ENCODE measurements at places on chromosomes 1 and 21. TPM values are rescaled to one million over a fixed set of nuclear protein-coding genes. Genes with fewer than 3 reads are reported as not detected.

The PADI2 gene
- 2.2 TPM for total RNA-seq

The KLF17 gene
- 0.16 TPM for total RNA-seq

The CTH gene
- 3.7 TPM for total RNA-seq

DNA sequence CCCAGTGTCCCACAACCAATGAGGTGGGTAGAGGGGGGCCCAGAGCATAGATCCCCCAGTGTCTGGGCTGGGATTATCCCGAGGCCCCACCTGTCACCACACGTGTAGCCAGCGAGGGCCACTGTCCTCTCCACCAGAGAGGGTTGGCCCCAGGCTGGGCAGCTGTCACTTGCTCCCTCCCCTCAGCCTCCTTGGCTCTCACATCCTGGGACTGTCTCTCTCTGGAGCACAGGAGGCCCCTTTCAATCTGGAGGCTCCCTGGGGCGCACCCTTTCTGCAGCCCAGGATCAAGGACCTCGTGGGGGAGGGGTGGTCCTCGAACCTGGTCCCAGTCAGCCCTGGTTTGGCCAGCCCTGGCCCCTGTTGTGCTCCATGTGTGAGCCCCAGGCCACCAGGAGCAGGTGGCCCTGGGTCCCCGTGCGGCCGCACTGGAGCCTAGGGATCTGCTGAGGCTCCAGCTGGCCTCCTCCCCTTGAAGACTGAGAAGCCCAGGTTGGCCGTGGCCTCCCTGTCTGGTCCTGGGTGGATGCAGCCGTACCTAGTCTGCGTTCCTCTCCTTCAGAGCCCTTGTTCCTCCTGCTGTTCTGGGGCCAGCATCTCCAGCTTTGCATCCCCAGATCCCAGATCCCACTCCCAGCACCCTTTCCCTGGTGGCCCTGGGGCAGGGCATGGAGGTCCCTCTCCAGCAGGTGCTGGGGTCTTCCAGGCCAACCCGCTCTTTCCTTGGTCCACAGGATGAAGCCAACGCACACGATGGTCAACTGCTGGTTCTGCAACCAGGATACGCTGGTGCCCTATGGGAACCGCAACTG lies 6.7 kb downstream of the TMEM201 start:
- DNase-seq: peak; percentile 70
- H3K4me3 ChIP-seq: no peak overlapping the region
- no peak overlapping the region for H3K27ac ChIP-seq
- no peaks in the 10 kb centered on the region for H3K27me3 ChIP-seq
- H3K36me3 ChIP-seq: no peaks in the 10 kb centered on the region

DNA sequence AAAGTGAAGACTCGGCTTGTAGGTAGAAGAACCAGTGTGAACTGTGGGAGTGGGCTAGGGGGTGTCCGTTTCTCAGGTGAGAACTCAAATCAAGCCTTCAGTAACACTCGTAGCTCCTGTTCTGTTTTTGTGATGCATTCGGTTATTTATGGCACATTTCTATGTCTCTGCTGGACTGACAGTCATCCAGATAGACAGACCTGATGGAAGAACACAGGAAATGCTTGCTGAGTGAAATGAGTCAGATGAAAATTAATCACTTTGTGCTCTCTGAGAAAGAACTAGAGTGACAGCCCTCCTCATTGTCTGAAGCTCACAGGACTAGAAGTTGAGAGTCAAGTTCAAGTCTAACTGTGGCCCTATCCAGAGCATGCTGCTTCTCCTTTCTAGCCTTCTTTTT lies 360.1 kb upstream of the PLXNA2 start:
- peaks cover 5% of the 10 kb centered on the region for H3K4me1 ChIP-seq
- no peak overlapping the region for H3K27ac ChIP-seq
- H3K4me3 ChIP-seq: no peak overlapping the region
- no peak for DNase-seq

- H3K36me3 ChIP-seq: no peaks in the 10 kb centered on the region
- H3K4me3 ChIP-seq: no peak overlapping the region
- no peaks in the 10 kb centered on the region for H3K4me1 ChIP-seq
- no peaks in the 10 kb centered on the region for H3K27me3 ChIP-seq
- DNase-seq: no peak
These were observed 150.6 kb upstream of the RUNX1 start for GRCh38 chr21:35199733-35200015.

DNA sequence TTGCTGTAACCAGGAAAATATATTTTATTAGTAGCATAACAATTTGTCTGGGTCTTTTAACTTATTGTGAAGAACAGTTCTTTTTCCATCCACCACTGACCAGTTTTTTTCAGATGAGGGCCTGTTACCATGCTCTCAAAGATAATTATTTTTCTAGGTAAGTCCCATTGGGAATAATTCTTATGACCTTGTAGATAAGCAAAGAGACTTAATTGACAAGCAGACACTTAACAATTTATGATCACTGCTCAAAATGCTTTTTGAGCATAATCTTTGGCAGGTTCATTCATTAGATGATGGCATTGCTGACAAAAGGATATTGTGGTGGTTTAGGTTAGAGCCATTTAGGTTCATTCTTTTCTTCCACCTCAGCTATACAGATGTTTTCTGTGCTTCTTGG lies 6.6 kb downstream of the SNX27 start:
- no peaks in the 10 kb centered on the region for H3K36me3 ChIP-seq
- H3K27ac ChIP-seq: no peak overlapping the region
- H3K27me3 ChIP-seq: no peaks in the 10 kb centered on the region
- H3K4me3 ChIP-seq: no peak overlapping the region
- DNase-seq: no peak

GRCh38 chr1:150720703-150721102 lies at the start of gene HORMAD1:
TSS of gene HORMAD1 (minus strand) at chr1:150720895. CDS start at chr1:150719505, 1,390 bp downstream.
- DNase-seq: no peak
- no peaks in the 10 kb centered on the region for H3K36me3 ChIP-seq
- no peaks in the 10 kb centered on the region for H3K4me1 ChIP-seq
- H3K27me3 ChIP-seq: no peaks in the 10 kb centered on the region

The BCL2L15 gene
- 0.36 TPM for total RNA-seq

GRCh38 chr1:87806379-87807094 lies 477.9 kb downstream of the LMO4 start:
- no peaks in the 10 kb centered on the region for H3K36me3 ChIP-seq
- DNase-seq: no peak
- no peaks in the 10 kb centered on the region for H3K4me1 ChIP-seq
- H3K27ac ChIP-seq: peak overlapping the region; percentile 43
- no peaks in the 10 kb centered on the region for H3K27me3 ChIP-seq
- H3K4me3 ChIP-seq: peak overlapping the region; percentile 8

The C1orf74 gene
- 1.6 TPM for total RNA-seq

DNA sequence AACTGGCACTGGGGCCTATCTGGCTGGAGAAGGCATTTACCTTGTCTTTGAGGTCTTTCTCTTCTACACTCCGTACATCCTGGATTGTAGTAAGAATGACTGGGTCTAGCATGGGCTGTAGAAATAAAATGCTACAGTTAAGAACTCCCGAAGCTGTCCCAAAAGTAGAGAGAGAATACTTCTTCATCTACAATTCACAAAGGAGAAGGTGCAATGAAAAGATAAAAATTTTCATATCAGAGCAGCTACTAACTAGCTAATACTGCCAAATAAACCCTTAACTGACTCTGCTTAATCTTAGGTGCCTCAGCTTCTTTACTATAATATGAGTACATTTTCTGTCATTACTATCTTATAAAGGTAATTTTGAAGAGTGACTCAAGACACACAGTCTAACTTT lies 55.6 kb downstream of the USP24 start:
- H3K4me3 ChIP-seq: no peak overlapping the region
- H3K36me3 ChIP-seq: peaks cover 3% of the 10 kb centered on the region
- no peak for DNase-seq
- no peaks in the 10 kb centered on the region for H3K27me3 ChIP-seq
- no peak overlapping the region for H3K27ac ChIP-seq
- no peaks in the 10 kb centered on the region for H3K4me1 ChIP-seq

GRCh38 chr1:235902677-235903542 lies 36.2 kb upstream of the LYST start:
- H3K36me3 ChIP-seq: no peaks in the 10 kb centered on the region
- no peak overlapping the region for H3K4me3 ChIP-seq
- H3K27ac ChIP-seq: no peak overlapping the region
- no peaks in the 10 kb centered on the region for H3K4me1 ChIP-seq
- H3K27me3 ChIP-seq: no peaks in the 10 kb centered on the region

DNA sequence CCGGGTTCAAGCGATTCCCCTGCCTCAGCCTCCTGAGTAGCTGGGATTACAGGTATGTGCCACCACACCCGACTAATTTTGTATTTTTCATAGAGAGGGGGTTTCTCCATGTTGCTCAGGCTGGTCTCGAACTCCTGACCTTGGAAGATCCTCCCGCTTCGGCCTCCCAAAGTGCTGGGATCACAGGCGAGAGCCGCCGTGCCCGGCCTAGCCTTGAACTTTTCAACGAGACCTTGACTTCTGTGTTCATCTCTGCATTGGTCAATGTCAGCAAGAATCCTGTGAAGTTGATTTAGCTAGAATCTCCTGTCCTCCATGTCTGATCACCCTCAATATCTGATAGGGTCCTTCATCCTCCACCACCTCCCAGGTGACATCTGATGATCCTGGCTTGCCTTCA lies 11.4 kb upstream of the CNR2 start:
- no peaks in the 10 kb centered on the region for H3K4me1 ChIP-seq
- H3K4me3 ChIP-seq: no peak overlapping the region
- H3K27me3 ChIP-seq: no peaks in the 10 kb centered on the region
- H3K36me3 ChIP-seq: no peaks in the 10 kb centered on the region
- H3K27ac ChIP-seq: no peak overlapping the region

DNA sequence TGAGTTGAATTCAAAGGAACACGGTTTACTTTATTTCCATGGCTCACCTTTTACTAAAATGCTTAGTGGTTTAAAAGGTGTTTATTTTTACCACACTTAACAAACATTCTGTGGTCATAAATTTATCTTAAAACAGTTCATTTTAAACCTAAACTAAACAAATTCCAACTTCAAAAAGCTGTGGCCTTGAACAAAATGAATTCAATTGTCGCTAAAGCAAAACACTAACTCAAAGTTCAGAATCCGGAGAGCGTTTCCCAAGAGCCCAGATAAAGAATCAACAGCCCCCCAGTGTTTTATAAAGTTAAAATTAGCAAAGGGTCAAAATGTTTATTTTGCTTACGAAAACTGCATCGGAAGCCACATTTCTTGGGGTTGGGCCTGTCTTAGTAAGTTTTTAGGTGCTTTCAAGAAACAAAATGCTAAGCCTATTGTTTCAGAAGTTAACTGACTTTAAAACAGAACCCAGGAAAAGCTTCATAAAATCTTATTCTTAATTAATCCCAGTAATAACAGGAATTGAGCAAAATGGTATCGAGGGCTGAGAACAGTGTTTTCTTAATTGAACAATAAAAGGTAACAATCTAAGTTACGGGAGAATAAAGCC lies 1.3 kb downstream of the PUM1 start:
- no peak for DNase-seq
- no peaks in the 10 kb centered on the region for H3K27me3 ChIP-seq
- H3K4me1 ChIP-seq: no peaks in the 10 kb centered on the region
- no peak overlapping the region for H3K27ac ChIP-seq
- peak overlapping the region; percentile 78 for H3K4me3 ChIP-seq
- no peaks in the 10 kb centered on the region for H3K36me3 ChIP-seq

- H3K27me3 ChIP-seq: no peaks in the 10 kb centered on the region
- DNase-seq: no peak
- no peak overlapping the region for H3K4me3 ChIP-seq
- H3K4me1 ChIP-seq: no peaks in the 10 kb centered on the region
- no peaks in the 10 kb centered on the region for H3K36me3 ChIP-seq
These were observed 10.3 kb downstream of the LCE4A start for GRCh38 chr1:152718238-152718637.

DNA sequence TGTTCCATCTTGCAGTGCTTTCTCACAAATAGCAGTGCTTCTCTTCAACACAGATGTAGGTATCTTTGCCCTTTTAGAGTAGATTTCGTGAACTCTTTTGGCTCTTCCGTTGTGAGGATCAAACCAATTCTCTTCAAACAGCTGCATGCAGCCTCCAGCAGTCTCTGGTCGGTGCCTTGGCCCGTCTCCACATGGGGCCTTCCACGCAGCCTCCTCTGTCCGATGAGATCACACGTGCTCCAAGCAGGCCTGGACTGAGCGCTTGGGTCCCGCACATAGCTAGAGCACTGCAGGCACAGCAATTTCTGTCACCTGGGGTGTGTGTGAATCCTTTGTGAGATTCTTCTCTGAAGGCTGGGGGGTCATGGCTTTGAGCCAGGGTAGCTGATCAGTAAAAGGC lies 82.8 kb upstream of the KCNE2 start:
- DNase-seq: no peak
- H3K27ac ChIP-seq: no peak overlapping the region
- no peaks in the 10 kb centered on the region for H3K27me3 ChIP-seq
- no peak overlapping the region for H3K4me3 ChIP-seq
- H3K36me3 ChIP-seq: no peaks in the 10 kb centered on the region

- no peaks in the 10 kb centered on the region for H3K36me3 ChIP-seq
- H3K27ac ChIP-seq: no peak overlapping the region
- no peak overlapping the region for H3K4me3 ChIP-seq
- H3K27me3 ChIP-seq: no peaks in the 10 kb centered on the region
- DNase-seq: no peak
These were observed 97.1 kb downstream of the CNIH3 start for GRCh38 chr1:224713228-224713627.

- no peaks in the 10 kb centered on the region for H3K4me1 ChIP-seq
- H3K27ac ChIP-seq: no peak overlapping the region
- DNase-seq: no peak
- H3K4me3 ChIP-seq: no peak overlapping the region
These were observed 27.9 kb upstream of the BATF3 start for GRCh38 chr1:212727386-212728181.

DNA sequence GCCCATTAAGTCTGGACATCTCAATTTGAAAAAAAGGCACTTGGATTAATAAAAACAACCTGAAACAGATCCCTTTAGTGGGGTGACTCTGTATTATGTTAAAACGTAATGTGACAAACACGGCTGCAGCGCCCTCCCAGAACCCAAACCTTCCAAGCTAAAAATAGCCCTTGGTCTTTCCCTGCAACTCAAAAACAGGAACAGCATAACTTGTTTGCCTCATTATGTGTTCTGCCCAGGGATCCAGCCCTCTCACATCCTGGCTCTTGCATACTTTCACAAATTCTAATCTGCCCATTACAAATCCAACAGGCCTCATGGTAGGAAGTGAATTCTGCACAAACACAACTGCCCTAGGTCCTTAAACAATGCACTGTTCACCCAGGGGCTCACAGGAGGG lies 94.7 kb upstream of the GADD45A start:
- peak; percentile 68 for DNase-seq
- no peak overlapping the region for H3K4me3 ChIP-seq
- H3K4me1 ChIP-seq: peaks cover 5% of the 10 kb centered on the region
- H3K27ac ChIP-seq: peak overlapping the region; percentile 89
- no peaks in the 10 kb centered on the region for H3K36me3 ChIP-seq
- H3K27me3 ChIP-seq: no peaks in the 10 kb centered on the region

All from aorta (tissue), 5 donors.